CD4-positive, alpha-beta T cell treated with Interleukin-21 for 1 hour (primary cell): ENCODE measurements at places on chromosomes 1 and 21.

GRCh38 chr1:87167157-87167789, 161.4 kb upstream of the LMO4 start:
- DNase-seq: no peak

DNA sequence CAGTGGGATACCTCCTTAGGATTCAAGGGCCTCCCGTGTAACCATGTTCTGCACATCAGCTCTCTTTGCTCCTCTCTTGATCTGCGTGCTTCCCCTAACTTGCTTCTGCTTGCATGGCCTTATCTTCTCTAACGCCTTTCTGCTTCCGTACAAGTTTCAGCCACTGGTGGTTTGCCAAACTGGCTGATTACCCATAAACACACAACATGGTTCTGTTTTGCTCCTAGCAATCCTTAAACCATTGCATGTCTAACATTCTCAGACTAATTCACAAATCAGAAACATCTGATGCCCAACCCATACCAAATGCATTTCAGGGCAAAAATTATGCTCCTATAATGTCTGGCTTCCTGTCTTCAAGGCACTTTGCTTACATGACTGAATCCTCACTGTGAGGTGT, 166.4 kb downstream of the PBX1 start:
- no peak for DNase-seq

- no peak for DNase-seq
Measured at GRCh38 chr21:36386031-36386642, 945 bp downstream of the CHAF1B start.

DNA sequence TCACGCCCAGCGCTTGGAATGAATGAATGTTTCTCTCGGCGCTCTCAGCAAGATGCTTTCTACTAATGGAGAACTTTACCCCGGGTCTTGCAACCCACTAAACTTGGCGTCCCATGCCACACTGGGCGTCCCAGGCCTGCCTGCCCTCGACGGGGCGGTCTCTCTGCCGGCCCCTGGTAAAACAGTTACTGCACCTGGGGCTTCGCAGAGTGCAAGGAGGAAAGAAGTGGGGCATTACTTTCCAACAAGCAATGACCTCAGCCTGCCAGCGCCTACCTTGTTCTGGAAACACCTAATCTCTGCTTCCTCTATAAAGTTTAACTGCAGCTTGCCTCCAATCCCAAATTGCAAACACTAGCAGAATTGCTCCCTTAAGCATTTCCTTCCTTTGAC, 27.8 kb upstream of the NFIA start:
- no peak for DNase-seq

DNA sequence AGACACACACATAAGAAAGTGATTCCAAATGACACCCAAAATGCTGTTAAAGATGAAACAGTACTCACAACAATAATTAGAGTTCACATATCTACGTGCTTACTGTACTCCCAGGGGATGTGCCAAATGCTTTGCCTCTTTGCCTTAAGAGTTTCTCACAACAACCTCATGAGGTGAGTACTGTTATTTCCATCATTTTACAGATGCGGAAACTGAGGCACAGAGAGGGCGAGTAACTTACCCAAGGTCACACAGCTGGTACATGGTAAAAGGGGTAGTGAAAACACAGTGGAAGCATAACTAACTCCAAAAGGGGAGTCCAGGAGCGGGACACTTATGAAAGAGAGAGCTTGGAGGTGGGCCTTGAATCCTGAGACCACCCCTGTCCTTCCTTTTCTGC, 171.8 kb downstream of the ACTL8 start:
- DNase-seq: no peak

- no peak for DNase-seq
Measured at GRCh38 chr1:29964718-29965533, 728.6 kb downstream of the PTPRU start.

- DNase-seq: no peak
Measured at GRCh38 chr1:14597343-14598006, 1.0 kb upstream of the KAZN start.

DNA sequence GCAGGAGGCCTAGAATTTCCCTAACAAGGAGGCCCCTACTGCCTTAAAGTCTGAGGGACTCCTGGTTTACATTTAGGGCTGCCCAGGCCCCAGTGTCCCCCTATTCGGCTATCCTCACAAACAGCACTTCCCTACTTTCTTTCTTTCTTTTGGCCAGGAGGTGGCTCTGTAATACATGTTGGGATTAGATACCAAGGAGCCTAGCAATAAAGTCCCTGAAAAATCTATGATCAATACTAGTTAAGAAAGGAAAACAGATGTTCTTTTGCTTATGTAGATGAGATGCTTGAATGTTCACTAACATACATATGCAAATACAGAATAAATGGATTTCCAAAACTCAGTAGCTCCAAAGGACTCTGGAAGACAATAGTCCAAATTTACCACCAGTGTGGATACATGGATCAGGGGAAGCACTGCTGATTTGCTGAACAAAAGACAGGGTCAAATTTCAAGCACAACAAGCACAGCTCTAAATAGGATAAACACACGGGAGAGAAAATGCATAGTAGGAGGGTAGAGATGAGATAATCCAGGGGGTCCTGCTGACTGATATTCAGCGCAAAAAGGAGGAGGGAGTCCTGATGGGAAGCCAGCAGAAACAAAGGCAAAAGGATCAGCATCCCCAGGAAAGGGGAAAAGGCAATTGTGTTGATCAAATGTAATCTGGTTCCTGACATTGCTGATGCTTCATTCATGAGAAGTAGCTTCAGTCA, 240.0 kb downstream of the NUF2 start:
- no peak for DNase-seq

GRCh38 chr1:46335081-46335480, 5.5 kb upstream of the NSUN4 start:
- no peak for DNase-seq

- DNase-seq: no peak
Measured at GRCh38 chr1:236522937-236523703, 662 bp upstream of the LGALS8 start.

GRCh38 chr1:228166170-228166936, 749 bp downstream of the IBA57 start:
- peak; percentile 79 for DNase-seq

- DNase-seq: no peak
Measured at GRCh38 chr1:152415454-152416227, 1.6 kb upstream of the CRNN start.

DNA sequence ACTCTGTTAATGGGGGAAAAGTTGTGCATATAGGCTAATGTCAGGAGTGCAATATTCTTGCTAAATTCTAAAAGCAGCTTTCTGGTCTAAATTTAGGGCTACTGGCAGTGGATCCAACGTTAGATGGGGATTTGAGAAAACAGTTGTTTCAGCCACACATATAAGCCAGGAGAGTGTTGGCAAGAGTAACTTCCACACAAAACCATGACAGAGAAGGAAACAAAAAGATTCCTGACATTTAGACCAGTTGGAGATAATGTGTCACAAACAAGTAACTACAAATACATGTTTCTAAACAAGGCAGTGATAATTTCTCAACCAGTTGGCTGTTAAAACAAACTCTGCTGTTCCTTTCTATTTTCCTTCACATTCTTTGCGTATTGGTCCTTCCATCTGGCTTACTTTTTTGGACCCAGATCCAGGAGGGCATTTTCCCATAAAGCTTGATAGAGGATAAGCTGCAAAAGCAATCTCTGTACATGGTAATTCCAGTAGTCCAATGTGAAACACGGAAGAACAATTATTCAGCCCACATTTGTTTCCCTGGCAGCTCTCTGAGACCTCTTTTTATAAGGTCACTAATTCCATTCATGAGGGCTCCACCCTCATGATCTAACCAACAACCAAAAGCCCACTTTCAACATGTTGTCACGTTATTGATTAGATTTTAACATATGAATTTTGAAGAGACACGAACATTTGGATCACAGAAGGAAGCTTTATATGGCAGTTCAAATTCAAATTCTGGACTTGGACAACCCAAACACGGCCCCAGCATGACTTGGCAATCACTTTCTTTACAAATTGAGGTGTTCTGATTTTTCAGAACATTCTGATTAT, 1888.6 kb downstream of the MRPL39 start:
- DNase-seq: no peak

DNA sequence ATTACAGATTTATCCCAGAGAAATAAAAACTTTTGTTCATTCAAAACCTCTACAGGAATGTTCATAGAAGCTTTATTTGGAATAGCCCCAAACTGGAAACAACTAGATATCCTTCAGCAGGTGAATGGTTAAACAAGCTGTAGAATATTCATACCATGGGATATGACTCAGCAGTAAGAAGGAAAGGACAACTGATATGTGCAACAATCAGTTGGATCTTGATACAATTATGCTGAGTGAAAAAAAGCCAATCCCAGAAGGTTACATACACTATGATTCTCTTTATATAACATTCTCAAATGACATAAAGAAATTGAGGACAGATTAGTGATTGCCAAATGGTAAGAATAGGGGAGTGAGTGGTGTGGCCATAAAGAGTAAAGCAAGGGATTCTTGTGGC, 376.7 kb downstream of the S1PR1 start:
- DNase-seq: no peak

DNA sequence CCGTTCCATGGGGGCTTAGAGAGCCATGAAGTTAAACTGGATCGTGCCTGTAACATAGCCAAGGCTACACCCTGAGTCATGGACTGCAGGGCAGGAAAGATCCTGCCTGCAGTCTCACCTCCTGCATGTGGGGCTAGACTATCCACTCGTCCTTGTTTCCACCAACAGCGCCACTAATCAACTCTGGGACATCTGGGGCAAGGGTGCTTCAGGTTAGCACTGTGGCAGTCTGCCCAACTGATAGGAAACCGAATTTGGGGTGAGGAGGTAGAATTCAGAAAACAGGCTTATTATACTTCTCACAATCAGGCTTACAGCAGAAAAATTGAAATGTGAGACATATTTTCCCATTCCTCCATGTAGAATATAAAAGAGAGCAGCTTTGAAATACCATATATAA, 85.2 kb upstream of the ADAM30 start:
- no peak for DNase-seq

DNA sequence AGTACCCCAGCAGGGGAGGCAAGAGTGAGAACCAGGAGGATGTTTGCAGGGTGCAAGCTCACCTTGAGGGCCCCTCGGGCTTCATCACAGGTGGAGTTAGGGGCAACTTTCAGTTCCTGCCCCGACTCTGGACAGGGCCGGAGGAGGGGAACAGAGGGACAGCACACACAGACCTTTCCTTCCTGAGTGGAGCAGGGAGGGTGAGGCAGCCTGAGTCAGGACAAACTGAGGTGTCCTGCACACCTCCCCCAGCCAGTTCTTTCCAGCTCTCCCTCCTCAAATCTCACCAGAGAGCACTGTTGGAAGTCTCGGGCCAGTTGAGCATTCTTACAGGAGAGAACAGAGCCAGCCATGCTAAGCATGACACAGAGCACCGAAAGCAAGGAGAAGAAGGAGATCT, 1.5 kb downstream of the ENTREP3 start:
- no peak for DNase-seq

DNA sequence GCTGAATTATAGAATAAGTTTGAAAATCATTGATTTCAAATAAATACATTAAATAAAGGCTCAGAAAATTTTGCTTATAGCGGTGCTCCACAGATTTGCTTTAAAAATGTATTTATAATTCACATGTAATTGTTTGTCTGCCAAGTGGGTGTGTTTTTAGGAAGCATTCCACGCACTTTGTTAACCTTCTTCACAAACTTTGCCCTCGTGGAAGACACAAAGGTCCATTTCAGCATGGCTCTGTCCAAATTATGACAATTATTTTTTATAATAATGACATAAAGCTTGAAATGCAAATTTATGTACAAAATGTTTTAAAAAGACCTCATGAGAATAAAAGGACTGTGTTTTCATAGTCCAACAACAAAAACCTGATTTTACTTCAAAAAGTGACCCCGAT, 146.1 kb downstream of the GRIK1 start:
- DNase-seq: no peak

DNA sequence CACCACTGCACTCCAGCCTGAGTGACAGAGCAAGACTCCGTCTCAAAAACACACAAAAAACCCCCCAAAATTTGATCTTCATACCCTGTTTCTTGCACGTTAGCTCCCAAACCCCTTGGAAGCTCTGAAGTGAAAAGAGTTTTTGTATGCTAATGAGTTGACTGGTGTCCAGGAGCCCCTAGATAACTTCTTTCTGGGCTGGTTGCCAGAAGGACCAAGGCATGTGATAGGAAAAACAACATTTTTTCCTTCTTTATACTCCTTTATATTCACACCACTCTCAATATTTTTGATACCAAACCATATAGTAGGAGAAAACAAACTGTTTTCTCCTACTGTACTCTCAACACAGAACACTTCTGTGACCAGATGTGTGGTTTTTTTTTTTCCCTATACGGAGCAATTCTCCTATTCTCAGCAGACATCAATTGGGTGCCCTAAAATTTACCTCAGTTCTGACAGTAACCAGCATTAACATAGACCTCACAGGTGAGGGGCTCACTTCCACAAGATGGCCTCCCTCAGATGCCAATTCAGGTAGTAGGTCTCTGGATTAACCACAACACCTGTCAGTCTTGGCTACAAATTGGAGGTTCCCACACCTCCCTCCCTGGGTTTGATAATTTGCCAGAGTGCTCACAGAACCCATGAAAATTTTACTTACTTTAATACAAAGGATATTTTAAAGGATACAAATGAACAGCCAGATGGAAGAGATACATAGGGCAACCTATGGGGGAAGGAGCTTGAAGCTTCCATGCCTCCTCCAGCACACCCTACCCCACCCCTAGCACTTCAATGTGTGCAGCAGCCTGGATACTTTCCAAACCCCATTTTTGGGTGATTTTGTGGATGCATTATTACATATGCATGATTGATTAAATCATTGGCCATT, 25.6 kb downstream of the ZYG11B start:
- DNase-seq: no peak

- DNase-seq: no peak
Measured at GRCh38 chr1:119081267-119081666, 59.2 kb downstream of the WARS2 start.

- no peak for DNase-seq
Measured at GRCh38 chr21:41745971-41746743, 20.7 kb downstream of the RIPK4 start.

GRCh38 chr1:208335371-208336136, 91.4 kb upstream of the PLXNA2 start:
- DNase-seq: no peak

- DNase-seq: no peak
Measured at GRCh38 chr1:58627221-58627620, 50.2 kb upstream of the TACSTD2 start.

DNA sequence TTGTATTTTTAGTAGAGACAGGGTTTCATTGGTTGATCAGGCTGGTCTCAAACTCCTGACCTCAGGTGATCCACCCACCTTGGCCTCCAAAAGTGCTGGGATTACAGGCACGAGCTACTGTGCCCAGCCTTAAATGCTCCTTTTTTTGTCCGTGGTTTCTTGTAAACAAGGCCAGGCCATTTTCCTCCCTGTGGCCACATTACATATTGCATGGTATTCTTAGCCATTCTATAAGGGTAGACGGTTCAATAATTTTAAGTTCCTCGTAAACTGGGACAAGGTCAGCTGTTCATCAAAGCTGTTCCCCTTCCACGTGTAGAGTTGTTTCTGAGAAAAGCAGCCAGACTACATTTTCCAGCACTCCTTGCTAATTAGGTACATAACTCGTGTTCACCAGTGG, 10.3 kb upstream of the LUZP1 start:
- DNase-seq: no peak
